SHP77 (cell line): ENCODE measurements at places on chromosomes 7 and 10.

GRCh38 chr10:49135575-49136313 is 1.9 kb upstream of the FAM170B start:
- DNase-seq = no peak

DNA sequence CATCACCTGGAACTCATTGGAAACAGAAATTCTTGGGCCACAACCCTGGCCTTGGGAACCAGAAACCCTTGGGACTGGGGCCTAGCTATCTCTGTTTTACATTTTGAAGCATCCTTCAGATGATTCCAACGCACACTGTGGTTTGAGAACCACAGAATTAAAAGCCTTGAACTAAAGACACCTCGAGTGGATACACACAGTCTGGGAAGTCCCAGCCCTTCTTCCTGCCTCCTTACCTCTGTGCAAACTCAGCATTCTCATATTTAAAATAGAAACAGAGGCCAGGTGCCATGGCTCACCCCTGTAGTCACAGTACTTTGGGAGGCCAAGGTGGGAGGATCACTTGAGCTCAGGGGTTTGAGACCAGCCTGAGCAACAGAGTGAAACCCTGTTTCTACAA is 12.9 kb downstream of the NPFFR1 start:
- DNase-seq = no peak

GRCh38 chr10:93485690-93486089 is 3.6 kb upstream of the MYOF start:
- no peak for DNase-seq

GRCh38 chr7:108492742-108493141 is 33.2 kb downstream of the PNPLA8 start:
- no peak for DNase-seq
